HFFc6 (cell line): ENCODE measurements at places on chromosomes 6 and 20. TPM values are rescaled to one million over a fixed set of nuclear protein-coding genes. Genes with fewer than 3 reads are reported as not detected.

DNA sequence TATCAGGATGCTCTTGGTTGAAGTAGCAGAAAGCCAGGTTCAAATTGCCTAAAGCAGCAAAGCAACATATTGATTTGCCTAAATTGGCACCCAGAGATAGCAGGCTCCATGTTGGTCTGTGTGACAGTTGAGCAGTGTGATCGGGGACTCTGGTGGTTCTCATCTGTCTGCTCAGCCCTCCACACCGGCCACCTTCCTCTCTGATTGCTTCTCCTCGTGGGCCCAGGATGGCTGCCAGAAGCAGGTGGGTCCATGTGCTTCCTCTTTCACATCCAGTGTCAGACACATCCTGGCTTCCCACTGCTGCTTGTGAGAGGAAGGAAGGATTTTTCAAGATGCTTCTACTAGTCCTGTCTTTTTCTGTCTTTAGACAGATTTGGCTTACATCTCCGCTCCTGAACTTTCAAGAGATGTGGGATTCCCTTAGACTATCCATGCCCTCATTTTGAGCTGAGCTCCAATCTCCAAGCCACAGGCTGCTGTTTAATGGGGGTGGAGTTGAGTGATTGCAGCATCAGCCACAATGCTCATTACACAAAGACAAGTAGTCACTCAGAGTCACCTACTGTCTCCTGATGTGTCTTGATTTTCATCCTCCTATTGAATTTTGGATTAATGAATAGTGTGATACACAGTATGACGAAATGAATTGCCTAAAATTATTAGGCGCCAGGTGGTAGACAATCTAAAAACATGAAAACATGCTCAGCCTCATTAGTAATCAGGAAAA, 122.2 kb downstream of the ZDHHC14 start:
- H3K4me1 ChIP-seq, result no peaks in the 10 kb centered on the region
- no peak overlapping the region for H3K27ac ChIP-seq
- DNase-seq, result no peak
- no peak overlapping the region for H3K4me3 ChIP-seq
- peaks cover under 1% of the 10 kb centered on the region; the same call in 1 of the 2 replicates for H3K27me3 ChIP-seq
- peaks cover 33% of the 10 kb centered on the region for H3K36me3 ChIP-seq

OXT gene
- not detected in 3 replicates for total RNA-seq

CDC40 gene
- total RNA-seq, result 18.4 and 20.1 TPM in 2 replicates

MYL9 gene
- 1,215 to 1,613 TPM (median 1,302 TPM) in 3 replicates for total RNA-seq

DNA sequence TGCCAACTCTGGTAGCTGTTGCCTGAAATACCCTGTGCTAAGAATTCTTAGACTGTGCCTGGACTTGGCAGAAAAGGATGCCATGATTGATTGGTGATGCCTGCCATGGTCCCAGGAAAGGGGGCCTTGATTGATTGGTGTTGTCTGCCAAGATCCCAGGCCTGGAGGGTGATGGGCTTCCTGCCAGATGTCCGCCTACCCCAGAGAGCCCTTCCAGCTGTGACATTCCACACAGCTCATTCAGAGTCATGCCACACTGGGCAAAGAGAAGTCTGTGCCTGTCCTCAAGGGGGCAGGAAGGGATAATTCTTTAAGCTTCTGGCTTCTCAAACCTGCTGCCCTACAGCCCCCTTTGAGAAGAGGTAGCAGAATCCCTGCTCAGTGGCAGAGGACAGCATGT, 24.6 kb downstream of the RIMS4 start:
- no peaks in the 10 kb centered on the region for H3K4me1 ChIP-seq
- H3K4me3 ChIP-seq, result no peak overlapping the region
- peak; percentile 12 for DNase-seq
- no peak overlapping the region for H3K27ac ChIP-seq
- no peaks in the 10 kb centered on the region for H3K36me3 ChIP-seq

DNA sequence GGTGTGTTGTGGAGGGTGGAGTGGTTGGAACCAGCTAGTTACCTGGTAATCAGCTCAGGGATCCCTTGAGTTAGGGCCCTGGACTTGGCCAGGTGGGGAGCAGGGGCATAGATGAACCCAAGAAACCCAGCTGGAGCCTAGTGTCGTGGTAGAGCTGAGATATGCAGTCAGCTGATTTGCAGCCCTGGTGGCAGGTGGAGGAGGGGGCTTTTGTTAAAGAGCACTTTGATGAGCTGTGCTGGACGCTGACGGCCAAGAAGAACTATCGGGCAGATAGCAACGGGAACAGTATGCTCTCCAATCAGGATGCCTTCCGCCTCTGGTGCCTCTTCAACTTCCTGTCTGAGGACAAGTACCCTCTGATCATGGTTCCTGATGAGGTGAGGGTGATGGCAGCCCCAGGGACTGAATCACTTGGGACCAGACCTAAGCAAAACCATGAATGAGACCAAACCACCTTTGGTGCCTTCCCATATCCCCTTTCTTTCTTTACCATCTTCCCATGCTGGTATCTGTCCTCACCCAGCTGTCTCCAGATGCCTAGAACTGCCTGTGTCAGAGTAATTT, 12.7 kb downstream of the DEF6 start:
- H3K27me3 ChIP-seq, result peaks cover 1% of the 10 kb centered on the region; the same call in 1 of the 2 replicates
- no peaks in the 10 kb centered on the region for H3K36me3 ChIP-seq
- H3K4me1 ChIP-seq, result peaks cover 5% of the 10 kb centered on the region; the same call in 1 of the 2 replicates
- no peak for DNase-seq
- no peak overlapping the region for H3K27ac ChIP-seq

POPDC3 gene
- total RNA-seq, result 15.6 to 22.6 TPM (median 20.5 TPM) in 3 replicates

IP6K3 gene
- total RNA-seq, result 0.25 to 0.51 TPM (median 0.29 TPM) in 3 replicates

DNA sequence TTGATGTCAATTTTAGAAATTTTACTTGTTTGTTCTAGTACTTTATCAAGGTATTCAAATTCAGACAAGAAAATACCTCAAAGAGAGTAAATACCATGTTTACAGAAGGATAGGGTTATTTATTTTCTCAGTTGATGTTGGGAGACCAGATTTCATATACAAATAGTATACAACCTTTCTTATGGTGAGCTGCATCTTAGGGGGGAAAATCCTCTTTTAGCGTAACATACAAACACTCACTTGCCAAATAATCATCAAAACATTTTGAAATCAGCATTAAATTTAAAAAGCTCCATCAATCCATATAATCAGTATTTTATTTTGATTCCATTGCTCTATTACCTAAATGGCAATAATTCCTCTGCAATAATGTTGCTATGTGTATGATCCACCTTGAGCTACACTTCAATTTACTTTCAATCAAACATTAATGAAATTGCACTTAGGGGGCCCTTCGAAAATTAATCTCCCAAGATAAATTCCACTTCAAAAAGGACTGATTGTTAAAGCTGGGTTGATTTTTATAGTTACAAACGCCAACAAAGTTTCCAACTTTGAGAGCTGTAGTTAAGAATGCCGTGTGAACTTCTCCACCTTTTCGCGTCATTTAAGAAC, 2.2 kb downstream of the NKX2-4 start:
- H3K36me3 ChIP-seq, result peaks cover 20% of the 10 kb centered on the region
- peaks cover 14% of the 10 kb centered on the region for H3K4me1 ChIP-seq
- H3K27ac ChIP-seq, result no peak overlapping the region
- DNase-seq, result no peak
- H3K27me3 ChIP-seq, result peaks cover 49% of the 10 kb centered on the region

DNA sequence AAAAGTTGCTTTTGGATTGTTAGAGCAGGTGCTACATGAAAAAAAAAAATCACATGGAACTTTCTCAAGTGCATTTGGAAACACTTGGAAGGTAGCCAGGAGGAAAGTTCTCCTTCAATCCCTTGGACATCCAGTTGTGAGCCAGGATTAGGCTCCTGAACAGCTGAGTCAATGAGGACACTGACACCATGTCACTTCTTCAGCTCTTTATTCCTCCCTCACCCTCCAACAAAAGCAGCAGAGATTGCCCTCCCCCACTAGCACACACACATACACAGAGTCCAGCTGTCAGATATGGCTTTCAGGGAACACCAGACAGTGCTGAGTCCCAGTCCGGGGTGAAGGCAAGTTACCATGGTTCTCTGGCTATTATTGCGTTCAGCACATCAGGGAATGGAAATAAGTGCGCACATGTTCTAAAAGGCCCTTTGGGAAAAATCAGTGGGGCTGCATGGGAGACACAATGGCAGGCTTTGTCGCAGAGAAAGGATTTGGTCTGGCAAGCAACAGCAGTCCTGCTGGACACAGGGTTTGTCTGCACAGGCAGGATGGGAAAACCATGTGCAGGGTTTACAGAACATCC, 124.7 kb upstream of the MARCKS start:
- peaks cover 8% of the 10 kb centered on the region for H3K4me1 ChIP-seq
- no peak for DNase-seq

KIF13A gene
- 65.2 to 70.3 TPM (median 69.7 TPM) in 3 replicates for total RNA-seq

GRCh38 chr6:141607956-141608355, 524.8 kb upstream of the GJE1 start:
- no peaks in the 10 kb centered on the region for H3K27me3 ChIP-seq
- no peak overlapping the region for H3K4me3 ChIP-seq
- H3K4me1 ChIP-seq, result no peaks in the 10 kb centered on the region
- H3K27ac ChIP-seq, result no peak overlapping the region; the same call in 1 of the 2 replicates
- peak; percentile 20 for DNase-seq

DNA sequence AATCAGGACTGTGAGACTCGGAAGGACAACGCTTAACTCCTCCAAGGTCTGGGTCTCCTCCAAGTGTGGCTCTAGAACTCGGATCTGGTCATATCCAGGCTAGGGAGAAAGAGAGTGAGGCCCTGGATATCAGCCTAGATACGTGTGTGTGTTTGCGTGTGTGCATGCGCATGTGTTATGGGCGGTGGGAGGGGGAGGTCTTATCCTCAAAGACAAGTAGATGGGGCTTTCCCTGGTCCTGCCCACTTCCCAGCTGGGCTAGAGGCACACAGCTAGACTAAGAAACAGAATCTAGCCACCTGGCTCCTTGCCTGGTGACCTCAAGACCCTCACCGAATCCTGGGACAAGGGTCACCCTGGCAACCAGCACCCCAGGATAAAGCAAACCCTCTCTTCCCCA, 13.2 kb downstream of the CPNE5 start:
- DNase-seq, result no peak
- no peak overlapping the region for H3K4me3 ChIP-seq
- no peaks in the 10 kb centered on the region for H3K36me3 ChIP-seq
- H3K27me3 ChIP-seq, result peaks cover 3% of the 10 kb centered on the region

GRCh38 chr6:36249536-36249935, 20.3 kb upstream of the PNPLA1 start:
- H3K4me3 ChIP-seq, result no peak overlapping the region
- H3K4me1 ChIP-seq, result peaks cover 63% of the 10 kb centered on the region
- no peaks in the 10 kb centered on the region; the same call in 1 of the 2 replicates for H3K27me3 ChIP-seq
- no peak for DNase-seq
- H3K36me3 ChIP-seq, result no peaks in the 10 kb centered on the region
- H3K27ac ChIP-seq, result peak overlapping the region; percentile 84; the same call in 1 of the 2 replicates

CCDC170 gene
- 0.14 to 0.63 TPM (median 0.32 TPM) in 3 replicates for total RNA-seq

TMEM74B gene
- not detected in 2 replicates for total RNA-seq

GRCh38 chr20:13092111-13092510, 83.3 kb downstream of the SPTLC3 start:
- no peaks in the 10 kb centered on the region; the same call in 1 of the 2 replicates for H3K27me3 ChIP-seq
- no peak overlapping the region for H3K4me3 ChIP-seq
- no peak overlapping the region for H3K27ac ChIP-seq
- H3K36me3 ChIP-seq, result no peaks in the 10 kb centered on the region
- DNase-seq, result no peak

- H3K36me3 ChIP-seq, result peaks cover 35% of the 10 kb centered on the region
- no peak for DNase-seq
- peaks cover 23% of the 10 kb centered on the region for H3K4me1 ChIP-seq
- no peak overlapping the region for H3K4me3 ChIP-seq
Measured at GRCh38 chr6:170545405-170545804, 7.7 kb downstream of the PSMB1 start.

HTR1B gene
- total RNA-seq, result 0.14 and 0.63 TPM in 2 replicates

- no peaks in the 10 kb centered on the region for H3K36me3 ChIP-seq
- DNase-seq, result no peak
- peaks cover 2% of the 10 kb centered on the region; the same call in 1 of the 2 replicates for H3K27me3 ChIP-seq
- H3K4me1 ChIP-seq, result no peaks in the 10 kb centered on the region; the same call in 1 of the 2 replicates
- H3K4me3 ChIP-seq, result no peak overlapping the region
Measured at GRCh38 chr6:47922391-47922790, 140.6 kb downstream of the OPN5 start.

BPIFB1 gene
- not detected in 3 replicates for total RNA-seq

DNA sequence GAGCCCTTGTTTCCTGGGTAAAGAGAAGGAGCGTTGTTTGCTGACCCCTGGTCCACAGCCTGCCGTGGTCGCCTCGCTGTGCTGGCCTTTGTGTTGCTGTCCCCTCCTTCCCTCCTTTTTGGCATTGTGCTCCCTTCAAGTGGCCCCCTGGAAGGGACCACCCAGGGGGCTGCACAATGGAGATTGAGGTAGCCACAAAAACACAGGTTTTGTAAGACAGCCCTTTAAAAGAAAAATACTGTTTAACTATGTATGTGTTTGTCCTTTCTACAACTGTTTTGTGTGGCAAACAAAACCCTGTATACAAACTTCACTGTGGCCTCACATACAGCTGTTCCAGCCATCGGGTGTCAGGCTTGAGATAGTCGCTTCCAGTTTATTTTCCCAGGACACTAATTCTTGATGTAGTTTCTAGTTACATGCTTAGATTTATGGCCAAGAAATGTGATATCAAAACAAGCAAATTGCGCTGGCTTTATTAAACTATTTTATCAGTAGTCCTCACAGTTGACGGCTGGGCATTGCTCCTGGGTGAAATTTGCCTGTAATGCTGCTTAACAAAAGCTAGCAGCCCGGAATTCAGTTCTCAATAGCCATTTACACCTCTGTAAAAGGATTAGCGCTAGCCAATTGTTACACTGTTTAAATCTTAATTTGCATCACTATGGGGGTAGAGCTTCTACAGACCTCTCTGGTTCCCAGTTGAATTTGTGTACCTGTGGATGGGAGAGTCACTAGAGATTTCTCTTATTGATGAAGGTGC, 64.1 kb downstream of the KIZ start:
- no peak overlapping the region for H3K4me3 ChIP-seq
- H3K36me3 ChIP-seq, result no peaks in the 10 kb centered on the region; the same call in 1 of the 2 replicates
- DNase-seq, result no peak
- peaks cover 2% of the 10 kb centered on the region for H3K4me1 ChIP-seq
- H3K27ac ChIP-seq, result no peak overlapping the region

DNA sequence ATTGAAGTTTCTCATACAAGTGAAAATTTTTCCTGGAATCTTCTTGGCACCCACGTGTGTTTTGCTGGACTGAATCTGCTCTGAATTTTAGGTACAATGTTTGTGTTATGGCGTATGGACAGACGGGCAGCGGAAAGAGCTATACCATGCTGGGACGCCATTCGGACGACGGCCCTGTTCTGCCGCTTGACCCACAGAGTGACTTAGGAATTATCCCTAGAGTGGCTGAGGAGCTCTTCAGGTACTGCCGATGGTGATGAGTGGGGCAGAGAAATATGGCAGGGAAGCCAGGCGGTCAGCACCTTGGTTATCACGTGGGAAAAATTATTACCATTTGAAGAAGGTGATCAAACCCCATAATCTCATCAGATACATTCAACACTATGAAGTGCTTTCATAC, 36.3 kb downstream of the KIF25 start:
- H3K27me3 ChIP-seq, result no peaks in the 10 kb centered on the region
- no peak overlapping the region for H3K4me3 ChIP-seq
- peaks cover 47% of the 10 kb centered on the region for H3K4me1 ChIP-seq
- no peak overlapping the region for H3K27ac ChIP-seq
- H3K36me3 ChIP-seq, result no peaks in the 10 kb centered on the region

CMTR1 gene
- total RNA-seq, result 37.3 to 42.2 TPM (median 40.3 TPM) in 3 replicates
